Stimulated activated CD4-positive, alpha-beta T cell treated with anti-CD3 and anti-CD28 coated beads, TNF-alpha, amount 100 ng/mL, for 4 hours (primary cell): ENCODE measurements at places on chromosomes 7 and 10.

DNA sequence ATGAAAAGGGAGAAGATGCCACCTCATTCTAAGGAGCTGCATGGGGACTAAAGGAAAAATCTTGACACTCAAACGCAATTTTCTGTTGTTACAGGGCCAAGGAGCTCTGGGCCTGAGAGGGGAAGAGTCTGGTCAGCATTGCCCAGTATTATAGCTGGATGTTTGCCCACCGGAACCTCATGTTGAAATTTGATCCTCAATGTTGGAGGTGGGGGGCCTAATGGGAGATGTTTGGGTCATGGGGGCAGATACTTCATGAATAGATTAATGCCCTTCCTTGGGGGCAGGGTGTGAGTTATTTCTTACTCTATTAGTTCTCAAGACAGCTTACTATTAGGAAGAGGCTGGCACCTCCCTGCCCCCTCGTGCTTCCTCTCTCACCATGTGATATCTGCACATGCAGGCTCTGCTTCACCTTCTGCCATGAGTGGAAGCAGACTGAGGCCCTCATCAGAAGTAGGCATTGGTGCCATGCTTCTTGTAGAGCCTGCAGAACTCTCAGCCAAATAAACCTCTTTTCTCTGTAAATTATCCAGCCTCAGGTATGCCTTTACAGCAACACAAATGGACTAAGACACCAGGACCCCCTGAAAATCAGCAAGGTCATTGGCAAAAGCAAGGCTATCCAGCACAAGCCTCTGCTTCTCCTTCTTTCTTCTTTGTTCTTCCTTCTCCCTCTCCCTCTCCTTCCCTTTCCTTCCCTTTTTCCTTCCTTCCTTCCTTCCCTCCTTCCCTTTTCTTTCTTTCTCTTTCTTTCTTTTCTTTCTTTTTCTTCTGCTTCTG is 15.1 kb downstream of the GCK start:
- DNase-seq, result no peak

GRCh38 chr10:103872137-103872931 is 17.0 kb upstream of the SH3PXD2A start:
- DNase-seq, result no peak

DNA sequence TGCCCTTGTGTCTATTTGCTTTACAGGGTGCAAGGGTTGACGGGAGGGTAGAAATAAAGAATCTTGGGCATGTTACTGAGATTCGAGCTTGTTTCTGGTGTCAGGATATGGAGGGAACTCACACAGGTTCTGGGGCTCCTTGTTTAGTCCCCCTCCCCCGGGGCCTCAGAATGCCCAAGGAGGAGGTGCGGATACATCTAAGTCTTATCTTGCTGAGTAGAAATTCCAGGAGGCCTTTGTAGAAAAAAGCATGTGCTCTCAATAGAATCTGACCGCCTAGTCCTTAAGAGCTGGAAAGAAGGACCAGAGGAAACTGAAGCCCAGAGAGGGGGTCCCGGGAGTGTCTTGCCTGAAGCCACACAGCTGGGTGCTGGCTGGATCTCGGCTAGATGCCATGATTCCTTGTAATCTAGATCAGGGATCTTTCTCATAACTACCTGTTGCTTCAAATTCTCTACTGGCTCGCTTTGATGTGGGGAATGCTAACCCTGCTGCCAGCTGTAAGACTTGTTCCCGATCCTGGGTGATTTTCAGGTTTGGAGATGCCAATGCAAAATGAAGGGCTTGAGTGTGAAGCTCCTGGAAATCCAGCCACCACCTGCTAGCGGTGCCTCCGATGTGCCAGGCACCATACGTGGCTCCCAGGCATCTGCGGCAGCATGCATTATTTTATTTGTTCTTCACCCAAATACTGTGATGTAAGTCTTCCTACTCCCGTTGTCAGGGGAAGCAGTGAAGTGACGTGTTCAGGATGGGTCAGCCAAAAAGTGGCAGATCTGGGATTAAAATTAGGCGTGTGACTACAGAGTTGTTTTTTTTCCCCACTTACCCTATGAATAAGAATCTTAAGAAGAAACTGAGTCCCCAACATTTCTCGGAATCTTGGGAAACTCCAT is 226.0 kb downstream of the TCF7L2 start:
- DNase-seq, result no peak

DNA sequence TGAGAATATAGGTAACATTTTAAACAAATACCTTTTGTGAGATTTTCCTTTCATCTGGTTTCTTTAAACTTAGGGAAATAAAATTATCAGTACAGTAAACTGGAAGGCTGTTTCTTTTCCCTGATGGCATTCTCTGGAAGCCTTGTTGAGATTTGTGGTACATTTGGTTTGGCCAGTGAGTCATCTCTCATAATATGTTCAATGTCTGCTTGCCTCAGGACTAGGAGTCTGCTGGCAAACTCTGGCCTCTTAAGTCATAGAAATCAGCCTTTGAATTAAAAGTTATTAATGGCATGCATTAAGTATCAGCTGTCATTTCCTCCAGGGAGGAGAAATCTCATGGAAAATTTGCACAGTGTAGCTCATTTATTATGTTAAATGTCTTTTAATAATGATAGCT is 316.6 kb upstream of the KIAA1217 start:
- no peak for DNase-seq

DNA sequence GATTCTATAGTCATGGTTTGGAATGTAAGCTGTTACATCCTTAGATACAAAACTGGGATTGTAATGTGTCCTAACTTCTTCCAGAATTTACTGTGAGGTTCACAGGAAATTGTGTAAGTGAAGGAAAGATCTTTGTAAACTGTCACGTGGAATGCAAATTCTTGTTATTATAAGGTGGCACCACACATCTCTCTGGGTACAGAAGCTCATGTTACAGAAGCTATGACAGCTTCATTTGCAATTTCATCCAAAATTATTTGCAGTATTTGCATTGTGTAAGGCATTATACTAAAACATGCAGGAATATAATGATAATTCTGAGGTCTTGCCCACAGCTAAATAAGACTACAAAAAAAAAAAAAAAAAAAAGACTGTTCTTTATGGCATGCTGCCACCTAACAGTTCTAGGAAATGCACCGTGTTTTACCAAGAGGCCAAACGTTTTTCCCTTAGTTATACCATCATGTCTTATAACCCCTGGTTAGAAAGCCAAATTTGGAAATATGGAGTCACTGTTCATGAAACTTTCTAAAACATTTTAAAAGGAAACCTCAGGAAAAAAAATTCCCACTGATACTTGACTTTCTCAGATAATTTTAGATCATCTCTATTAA is 17.6 kb downstream of the MINDY3 start:
- no peak for DNase-seq

- DNase-seq, result no peak
Observed at GRCh38 chr7:128347647-128348097, 4.0 kb upstream of the RBM28 start.

- DNase-seq, result no peak
Observed at GRCh38 chr7:34175837-34176236, 270.5 kb downstream of the BMPER start.
